ENCODE measurements at places on chromosomes 3 and 15. TPM values are rescaled to one million over a fixed set of nuclear protein-coding genes. Genes with fewer than 3 reads are reported as not detected.

COL6A6 gene
- not detected for total RNA-seq

GXYLT2 gene
- 7.8 TPM for total RNA-seq

- DNase-seq: no peak
Measured at GRCh38 chr3:64650715-64651114, 37.1 kb downstream of the ADAMTS9 start.

CCR3 gene
- not detected for total RNA-seq

- no peak for DNase-seq
Measured at GRCh38 chr3:133776794-133777438, 28.7 kb upstream of the SRPRB start.

Measured in osteocyte (in vitro differentiated cells).